ENCODE measurements at places on chromosomes 12 and 14.

DNA sequence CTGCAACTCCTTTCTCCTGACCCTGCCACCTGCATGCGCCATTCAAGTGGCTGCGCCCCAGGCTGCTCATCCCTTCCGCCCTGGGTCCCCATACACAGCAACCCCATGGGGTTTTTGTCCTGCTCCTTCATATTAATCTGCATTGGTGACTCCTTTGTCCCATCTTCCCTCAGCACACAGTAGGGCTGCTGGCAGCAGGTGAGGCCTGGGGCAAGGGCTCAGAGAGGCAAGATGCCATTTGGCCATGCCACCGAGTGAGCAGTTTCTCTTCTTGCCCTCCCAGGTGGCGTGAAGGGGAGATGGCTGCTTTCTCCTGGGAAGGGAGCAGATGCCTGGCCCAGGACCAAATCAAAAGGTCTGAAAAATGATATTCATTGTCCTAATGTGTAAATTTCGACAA lies 9.1 kb downstream of the RTL1 start:
- no peak for DNase-seq

- no peak for DNase-seq
Observed at GRCh38 chr14:68333262-68333661, 459.6 kb downstream of the ZFP36L1 start.

GRCh38 chr12:32533971-32534590 lies 134.7 kb downstream of the FGD4 start:
- DNase-seq, result no peak

DNA sequence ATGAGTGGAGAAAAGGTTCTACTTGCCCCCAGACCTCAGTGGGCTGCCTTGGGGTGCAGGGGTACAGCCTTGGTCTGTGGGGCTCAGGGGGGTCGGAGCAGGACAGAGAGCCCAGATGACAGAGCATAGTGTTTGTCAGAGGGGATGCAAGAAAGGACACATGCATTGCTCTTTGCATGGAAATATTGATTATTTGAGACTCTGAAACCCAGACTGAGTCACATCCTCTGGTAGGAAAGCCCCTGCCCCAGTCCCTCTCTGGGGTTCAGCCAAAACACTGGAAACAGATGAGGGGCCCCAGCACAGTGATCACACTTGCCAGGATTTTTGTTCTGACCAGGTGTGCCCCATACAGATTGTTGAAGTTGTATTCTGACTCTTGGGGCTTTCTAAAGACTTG lies 1094.4 kb downstream of the BCL11B start:
- no peak for DNase-seq

- no peak for DNase-seq
Observed at GRCh38 chr14:92185559-92185958, 63.8 kb downstream of the CPSF2 start.

DNA sequence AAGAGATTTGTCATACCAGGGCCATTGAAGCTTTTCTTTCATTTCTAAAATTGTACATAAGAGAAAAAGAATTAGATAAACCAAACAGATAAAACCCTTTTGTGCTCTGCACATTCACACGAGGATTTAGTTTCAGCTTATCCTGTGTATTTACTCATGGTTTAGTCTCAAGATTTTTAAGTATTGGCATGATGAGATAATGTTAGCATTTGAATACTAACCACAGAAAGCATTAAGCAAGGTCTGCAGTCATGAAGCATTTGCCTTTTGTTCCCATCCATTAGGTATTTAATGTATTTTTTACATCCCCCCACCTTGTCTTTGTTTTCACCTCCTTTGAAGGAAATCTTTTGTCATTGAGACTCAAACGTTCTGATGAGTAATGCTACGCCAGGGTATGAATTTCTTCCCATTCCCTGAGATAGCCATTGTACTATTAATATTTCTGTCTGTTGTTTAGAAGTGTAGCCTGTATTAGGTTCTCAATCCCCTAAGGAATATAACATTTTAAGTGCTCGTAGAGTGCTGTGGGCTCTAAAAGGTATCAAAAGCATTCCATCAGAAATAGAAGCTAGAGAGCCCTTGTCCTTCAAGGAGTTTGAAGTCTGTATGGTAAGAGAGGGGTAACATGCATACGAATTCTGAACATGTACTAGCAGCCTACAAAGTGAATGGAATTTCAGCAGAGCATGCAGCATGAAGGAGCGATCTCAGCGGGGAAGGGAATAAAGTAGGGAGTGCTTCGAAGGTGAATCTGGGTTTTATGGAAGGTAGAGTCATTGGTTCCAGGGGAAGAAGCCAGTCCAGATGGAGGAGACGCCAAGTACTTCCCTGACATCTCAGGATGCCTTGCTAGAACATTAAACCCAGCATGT lies 22.3 kb downstream of the CRADD start:
- no peak for DNase-seq

- DNase-seq, result no peak
Observed at GRCh38 chr14:32826404-32827082, 112.1 kb upstream of the NPAS3 start.

All from neural crest cell (in vitro differentiated cells).